ENCODE measurements at places on chromosomes 5 and 9. TPM values are rescaled to one million over a fixed set of nuclear protein-coding genes. Genes with fewer than 3 reads are reported as not detected.

Gene GABRA1
- not detected for total RNA-seq

- H3K27ac ChIP-seq: no peak overlapping the region
- H3K4me3 ChIP-seq: peak overlapping the region; percentile 19
- H3K4me1 ChIP-seq: no peaks in the 10 kb centered on the region
- no peaks in the 10 kb centered on the region for H3K36me3 ChIP-seq
Measured at GRCh38 chr9:21974722-21975409, 19.3 kb downstream of the CDKN2A start.

- H3K36me3 ChIP-seq: no peaks in the 10 kb centered on the region
- no peaks in the 10 kb centered on the region for H3K4me1 ChIP-seq
- H3K27ac ChIP-seq: no peak overlapping the region
- H3K27me3 ChIP-seq: no peaks in the 10 kb centered on the region
Measured at GRCh38 chr9:82148901-82149461, 160.4 kb downstream of the SPATA31D1 start.

GRCh38 chr9:97484134-97484533 lies 17.3 kb upstream of the TMOD1 start:
- no peaks in the 10 kb centered on the region for H3K36me3 ChIP-seq
- no peak overlapping the region for H3K27ac ChIP-seq
- H3K4me1 ChIP-seq: no peaks in the 10 kb centered on the region
- H3K4me3 ChIP-seq: no peak overlapping the region
- no peak for DNase-seq

DNA sequence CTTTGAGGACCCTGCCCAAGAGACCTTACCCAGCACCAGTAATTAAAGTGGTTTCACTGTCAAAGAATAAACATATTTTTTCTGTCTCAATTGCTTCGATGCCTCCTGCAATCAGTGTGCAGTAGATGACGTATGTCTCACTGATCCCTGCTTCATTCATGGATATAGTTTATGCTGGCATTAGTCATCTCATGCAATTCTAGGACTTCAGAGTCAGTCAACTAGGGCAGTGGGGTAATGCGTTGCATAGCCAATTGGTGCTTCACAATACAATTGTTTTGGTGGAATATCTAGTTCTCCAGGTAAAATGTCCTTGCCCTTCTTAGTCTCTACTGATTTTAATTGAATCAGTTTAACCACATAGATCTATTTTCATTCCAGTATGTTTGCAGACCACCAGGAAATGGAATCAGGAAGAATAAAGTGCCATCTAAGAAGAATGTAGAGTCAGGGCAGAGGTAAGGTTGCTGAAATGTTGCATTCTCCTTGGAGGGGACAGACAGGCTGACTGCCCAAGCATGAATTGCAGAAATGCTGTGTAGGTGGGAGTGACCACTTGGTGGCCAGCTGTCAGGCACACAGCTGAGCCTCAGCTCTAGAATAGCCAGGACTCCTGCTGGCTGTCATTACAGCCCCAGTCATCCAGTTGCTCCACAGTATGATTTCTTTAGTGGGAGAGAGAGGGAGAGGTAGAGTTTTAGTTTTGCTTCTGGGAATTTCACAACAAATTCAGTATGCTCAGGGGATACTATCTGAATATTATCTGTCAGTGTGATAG lies 73.5 kb upstream of the MEGF10 start:
- no peak overlapping the region for H3K27ac ChIP-seq
- H3K36me3 ChIP-seq: no peaks in the 10 kb centered on the region
- H3K27me3 ChIP-seq: no peaks in the 10 kb centered on the region
- no peak overlapping the region for H3K4me3 ChIP-seq
- no peak for DNase-seq

Gene CHMP5
- 52.9 TPM for total RNA-seq

DNA sequence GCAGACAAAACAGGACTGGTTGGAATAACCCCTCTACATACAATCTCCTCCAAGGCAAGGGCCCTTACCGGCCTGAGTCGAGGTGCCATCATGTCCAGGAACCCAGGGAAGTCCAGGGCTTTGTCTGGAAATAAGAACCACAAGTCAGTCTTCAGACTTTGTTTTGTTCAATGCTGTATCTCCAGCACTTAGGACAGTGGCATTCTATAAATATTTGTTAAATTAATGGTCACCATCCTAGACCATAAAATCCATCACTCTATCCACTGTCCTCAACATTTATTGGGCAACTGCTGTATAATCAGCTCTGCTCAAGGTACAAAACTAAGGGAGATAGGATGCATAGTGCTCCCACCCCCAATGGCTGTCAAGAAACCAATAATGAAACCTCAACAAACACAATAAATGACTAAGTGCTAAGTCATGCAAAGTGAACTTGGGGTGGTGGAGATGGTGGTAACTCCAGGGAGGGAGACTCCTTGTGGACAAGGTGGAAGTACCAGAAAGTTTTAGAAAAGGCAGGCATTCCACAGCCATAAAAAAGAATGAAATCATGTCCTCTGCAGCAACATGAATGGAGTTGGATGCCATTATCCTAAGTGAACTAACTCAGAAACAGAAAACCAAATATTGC lies 5.0 kb downstream of the RELL2 start:
- DNase-seq: no peak
- H3K36me3 ChIP-seq: no peaks in the 10 kb centered on the region
- H3K27me3 ChIP-seq: no peaks in the 10 kb centered on the region
- H3K27ac ChIP-seq: no peak overlapping the region
- H3K4me3 ChIP-seq: no peak overlapping the region
- H3K4me1 ChIP-seq: peaks cover 6% of the 10 kb centered on the region

Gene CCNO
- total RNA-seq: 0.36 TPM

DNA sequence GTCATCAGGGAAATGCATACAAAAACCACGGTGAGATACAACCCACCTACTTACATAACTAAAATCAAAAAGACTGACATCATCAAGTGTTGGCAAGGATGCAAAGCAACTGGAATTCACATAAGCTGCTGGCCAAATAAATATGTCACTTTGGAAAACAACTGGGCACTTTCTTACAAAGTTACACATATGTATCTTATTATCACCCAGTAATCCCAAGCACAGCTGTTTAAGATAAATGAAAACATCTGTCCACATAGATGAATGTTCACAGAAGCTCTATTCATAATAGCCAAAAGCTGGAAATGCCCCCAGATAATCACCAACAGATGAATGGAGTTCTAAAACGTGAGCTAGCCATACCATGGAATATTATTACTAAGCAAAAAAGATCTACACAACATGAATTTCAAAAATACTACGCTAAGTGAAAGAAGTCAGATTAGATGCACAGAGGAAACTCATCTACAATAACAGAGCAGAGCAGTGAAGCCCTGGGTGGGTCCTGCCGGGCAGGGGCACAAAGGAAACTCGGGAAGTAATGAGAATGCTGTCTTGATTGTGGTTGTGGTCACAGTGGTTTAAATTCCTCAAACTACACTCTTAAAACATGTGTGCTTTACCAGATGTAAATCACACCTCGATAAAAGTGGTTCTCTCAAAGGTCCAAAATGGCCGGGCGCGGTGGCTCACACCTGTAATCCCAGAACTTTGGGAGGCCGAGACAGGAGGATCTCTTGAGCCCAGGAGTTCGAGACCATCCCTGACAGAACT lies 8.5 kb downstream of the CAMSAP1 start:
- no peak overlapping the region for H3K27ac ChIP-seq
- H3K36me3 ChIP-seq: no peaks in the 10 kb centered on the region
- no peak for DNase-seq
- H3K4me3 ChIP-seq: no peak overlapping the region
- H3K4me1 ChIP-seq: peaks cover 14% of the 10 kb centered on the region

- DNase-seq: no peak
- H3K27ac ChIP-seq: no peak overlapping the region
- no peaks in the 10 kb centered on the region for H3K36me3 ChIP-seq
- H3K4me3 ChIP-seq: no peak overlapping the region
Measured at GRCh38 chr5:31763424-31763823, 124.5 kb downstream of the PDZD2 start.

GRCh38 chr9:135281791-135282737 lies 194.6 kb downstream of the OLFM1 start:
- no peak overlapping the region for H3K4me3 ChIP-seq
- H3K4me1 ChIP-seq: no peaks in the 10 kb centered on the region
- no peaks in the 10 kb centered on the region for H3K36me3 ChIP-seq
- H3K27me3 ChIP-seq: no peaks in the 10 kb centered on the region
- no peak overlapping the region for H3K27ac ChIP-seq

DNA sequence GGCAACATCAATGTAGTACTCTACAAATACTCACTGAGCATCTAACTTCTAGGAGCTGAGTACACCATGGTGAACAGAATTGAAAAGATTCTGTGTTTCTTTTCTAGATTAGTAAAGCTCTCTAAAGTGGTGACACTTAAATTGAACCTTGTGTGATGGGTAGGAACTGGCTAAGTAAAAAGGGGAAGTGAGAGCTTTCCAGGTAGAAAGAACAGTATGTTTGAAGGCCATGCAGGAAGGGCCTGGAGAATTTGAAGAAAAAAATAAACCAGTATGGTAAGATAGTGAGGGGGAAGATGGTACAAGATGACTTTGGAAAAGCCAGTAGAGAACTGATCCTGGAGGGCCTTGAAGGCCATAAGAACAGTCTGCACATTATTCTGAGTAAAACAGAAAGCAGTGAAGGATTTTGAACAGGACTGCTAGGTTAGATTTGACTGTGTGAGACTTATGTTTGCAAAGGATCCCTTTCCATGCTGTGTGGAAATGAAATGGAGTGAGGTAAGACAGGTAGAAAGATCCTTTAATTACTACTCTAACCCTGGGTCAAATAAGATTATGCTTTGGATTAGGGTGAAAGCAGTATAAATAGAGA lies 46.7 kb upstream of the UBQLN1 start:
- no peak for DNase-seq
- H3K36me3 ChIP-seq: no peaks in the 10 kb centered on the region
- H3K27me3 ChIP-seq: no peaks in the 10 kb centered on the region
- H3K4me1 ChIP-seq: no peaks in the 10 kb centered on the region
- H3K27ac ChIP-seq: no peak overlapping the region

- DNase-seq: no peak
- H3K36me3 ChIP-seq: no peaks in the 10 kb centered on the region
- H3K4me1 ChIP-seq: no peaks in the 10 kb centered on the region
- H3K27me3 ChIP-seq: no peaks in the 10 kb centered on the region
Measured at GRCh38 chr9:3650994-3651622, 125.3 kb upstream of the RFX3 start.

GRCh38 chr5:153491856-153492255 lies 1.4 kb downstream of the GRIA1 start:
- no peaks in the 10 kb centered on the region for H3K27me3 ChIP-seq
- H3K4me1 ChIP-seq: no peaks in the 10 kb centered on the region
- no peak overlapping the region for H3K4me3 ChIP-seq
- no peaks in the 10 kb centered on the region for H3K36me3 ChIP-seq

Gene TPPP
- total RNA-seq: 1.6 TPM

- no peaks in the 10 kb centered on the region for H3K27me3 ChIP-seq
- H3K36me3 ChIP-seq: no peaks in the 10 kb centered on the region
- H3K27ac ChIP-seq: no peak overlapping the region
- no peak overlapping the region for H3K4me3 ChIP-seq
- DNase-seq: peak; percentile 18
Measured at GRCh38 chr5:18393565-18394442, 759.5 kb downstream of the TAF11L14 start.

Gene PCA3
- total RNA-seq: not detected

DNA sequence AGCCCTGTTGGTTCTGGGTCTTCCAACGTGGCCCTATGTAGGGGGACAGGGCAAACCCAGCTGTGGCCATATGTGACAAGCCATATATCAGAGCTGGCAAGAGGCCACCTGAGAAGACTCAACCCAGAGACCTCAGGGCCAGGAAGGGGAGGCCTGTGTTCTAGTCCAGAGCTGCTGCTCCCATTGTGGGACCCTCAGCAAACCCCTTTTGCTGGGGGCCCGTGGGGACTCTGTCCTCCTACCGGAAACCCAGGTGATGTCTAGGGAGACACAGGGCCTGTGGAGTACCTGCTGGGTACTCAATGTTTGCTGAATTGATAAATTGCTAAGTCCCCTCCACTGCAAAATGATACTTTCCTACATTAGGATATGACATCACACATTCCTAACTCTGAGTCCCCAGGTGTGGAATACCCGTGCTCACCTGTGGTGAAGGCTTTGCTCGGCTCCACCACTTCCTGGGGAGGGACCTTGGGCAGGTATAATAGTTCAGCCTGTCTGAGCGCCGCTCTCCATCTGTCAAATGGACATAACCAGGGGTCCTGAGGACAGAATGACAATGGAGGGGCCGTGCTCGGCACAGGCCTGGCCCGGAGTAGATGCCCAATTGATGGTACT lies 38.4 kb upstream of the ASS1 start:
- no peak for DNase-seq
- no peak overlapping the region for H3K27ac ChIP-seq
- no peaks in the 10 kb centered on the region for H3K4me1 ChIP-seq
- no peaks in the 10 kb centered on the region for H3K27me3 ChIP-seq
- H3K4me3 ChIP-seq: no peak overlapping the region

DNA sequence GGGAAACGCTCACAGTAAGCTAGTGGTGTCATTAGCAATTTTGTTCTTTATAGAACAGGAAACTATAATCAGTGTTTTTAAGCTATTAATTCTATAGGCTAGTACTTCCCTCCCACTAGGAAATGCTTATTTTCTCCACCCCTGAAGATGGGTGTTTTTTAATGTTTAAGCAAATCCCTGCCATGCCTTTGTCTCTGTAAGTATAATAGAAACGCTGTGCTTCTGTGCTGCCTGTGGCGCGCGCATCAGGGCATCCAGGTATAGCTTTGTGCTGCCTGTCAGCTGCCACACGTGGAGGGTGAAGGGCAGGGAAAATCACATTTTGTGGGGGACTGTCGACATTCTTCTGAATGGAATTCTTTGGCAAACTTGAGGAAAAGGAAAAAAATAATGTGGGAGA lies 217.5 kb downstream of the RAB3C start:
- no peak overlapping the region for H3K4me3 ChIP-seq
- no peaks in the 10 kb centered on the region for H3K4me1 ChIP-seq
- no peak overlapping the region for H3K27ac ChIP-seq
- H3K27me3 ChIP-seq: no peaks in the 10 kb centered on the region

- H3K27me3 ChIP-seq: peaks cover 3% of the 10 kb centered on the region
- no peaks in the 10 kb centered on the region for H3K4me1 ChIP-seq
- H3K36me3 ChIP-seq: no peaks in the 10 kb centered on the region
- H3K27ac ChIP-seq: no peak overlapping the region
- DNase-seq: no peak
Measured at GRCh38 chr5:86118542-86118941, 499.2 kb upstream of the COX7C start.

DNA sequence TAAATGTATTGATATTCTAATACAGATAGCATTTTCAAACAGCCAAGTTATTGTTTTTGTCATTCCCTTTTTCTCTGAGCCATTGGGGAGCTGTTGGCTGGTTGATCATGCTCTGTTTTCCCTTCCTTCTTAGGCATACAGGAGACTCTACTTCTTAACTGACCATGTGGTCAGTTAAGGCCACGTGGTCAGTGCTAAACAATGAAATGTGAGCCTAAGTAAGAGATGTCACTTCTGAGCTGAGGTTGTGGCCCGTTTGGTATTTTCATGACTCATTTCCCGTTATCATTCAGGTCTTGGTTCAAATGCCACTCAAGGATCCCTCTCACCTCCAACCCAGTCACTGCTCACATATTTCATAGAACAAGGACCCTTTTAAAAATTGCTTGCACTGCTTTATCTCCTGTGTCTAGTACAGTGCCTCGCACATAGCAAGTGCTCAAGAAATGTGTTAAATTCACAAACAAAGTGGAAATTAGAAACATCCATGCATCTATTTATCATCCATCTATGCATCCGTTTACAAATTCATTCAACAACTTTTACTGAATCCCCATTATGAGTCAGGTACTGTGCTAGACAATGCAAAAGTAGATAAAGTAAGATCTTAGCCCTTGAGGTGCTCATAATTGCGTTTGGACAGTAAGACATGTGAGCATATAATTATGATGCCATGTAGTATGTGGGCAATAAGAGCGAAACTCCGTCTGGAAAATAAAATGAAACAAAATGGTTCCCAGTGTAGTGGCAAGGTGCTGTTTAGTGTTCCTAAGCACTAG lies 50.7 kb downstream of the ARRDC3 start:
- no peaks in the 10 kb centered on the region for H3K4me1 ChIP-seq
- H3K36me3 ChIP-seq: no peaks in the 10 kb centered on the region
- no peak overlapping the region for H3K4me3 ChIP-seq
- DNase-seq: no peak
- no peaks in the 10 kb centered on the region for H3K27me3 ChIP-seq
- H3K27ac ChIP-seq: no peak overlapping the region
